ENCODE measurements at places on chromosomes 7 and 10.
A peak's percentile ranks its signal among the peaks of the same experiment; 100 is the strongest.

GRCh38 chr10:133161486-133162109, 1.6 kb downstream of the KNDC1 start:
- H3K27ac ChIP-seq, result no peak overlapping the region
- H3K4me1 ChIP-seq, result peaks cover 7% of the 10 kb centered on the region
- no peaks in the 10 kb centered on the region for H3K36me3 ChIP-seq
- H3K27me3 ChIP-seq, result no peaks in the 10 kb centered on the region
- peak overlapping the region; percentile 48 for H3K4me3 ChIP-seq

DNA sequence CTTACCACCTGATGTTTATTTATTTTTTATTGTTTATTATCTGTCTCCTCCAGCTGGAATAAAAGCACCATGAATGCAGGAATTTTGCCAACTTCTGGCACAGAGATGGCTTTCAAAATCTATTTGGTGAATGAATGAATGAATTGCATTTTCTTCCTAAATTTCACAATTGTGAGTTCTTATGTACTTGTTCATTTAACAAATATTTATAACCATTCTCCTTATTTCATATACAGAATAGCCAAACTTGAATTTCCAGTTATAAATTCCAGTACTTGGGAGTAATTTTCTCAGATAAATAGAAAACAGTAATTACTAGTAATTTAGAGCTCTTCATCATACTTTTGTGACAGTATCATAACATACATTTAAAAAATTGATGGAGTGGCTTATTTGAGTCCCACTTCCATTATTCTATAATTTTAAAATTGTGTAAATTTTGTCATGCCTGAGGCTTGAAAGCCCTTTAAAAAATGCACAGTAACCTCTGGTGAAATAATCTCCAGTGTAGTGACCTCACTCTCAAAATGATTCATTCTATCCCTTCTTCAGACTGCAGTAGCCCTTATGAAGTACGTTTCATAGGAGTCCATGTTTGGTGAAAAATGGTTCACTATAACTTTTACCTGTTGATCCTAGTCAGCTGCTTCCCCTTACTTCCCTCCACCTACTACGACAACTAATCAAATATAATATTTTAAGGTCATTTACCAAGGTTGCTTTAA, 40.0 kb upstream of the SRI start:
- H3K4me1 ChIP-seq, result no peaks in the 10 kb centered on the region
- no peak overlapping the region for H3K4me3 ChIP-seq
- DNase-seq, result no peak
- no peaks in the 10 kb centered on the region for H3K36me3 ChIP-seq
- no peak overlapping the region for H3K27ac ChIP-seq

GRCh38 chr7:77788327-77788902, 9.8 kb downstream of the TMEM60 start:
- H3K27ac ChIP-seq, result no peak overlapping the region
- H3K4me1 ChIP-seq, result no peaks in the 10 kb centered on the region
- no peaks in the 10 kb centered on the region for H3K36me3 ChIP-seq
- no peak for DNase-seq
- H3K27me3 ChIP-seq, result no peaks in the 10 kb centered on the region

GRCh38 chr10:12834116-12834665, 167.3 kb downstream of the CCDC3 start:
- no peak overlapping the region for H3K27ac ChIP-seq
- H3K27me3 ChIP-seq, result no peaks in the 10 kb centered on the region
- no peak for DNase-seq
- H3K4me3 ChIP-seq, result no peak overlapping the region
- no peaks in the 10 kb centered on the region for H3K36me3 ChIP-seq

- H3K27ac ChIP-seq, result no peak overlapping the region
- H3K27me3 ChIP-seq, result no peaks in the 10 kb centered on the region
- H3K4me3 ChIP-seq, result no peak overlapping the region
- no peaks in the 10 kb centered on the region for H3K4me1 ChIP-seq
- no peak for DNase-seq
These were observed 183.4 kb downstream of the DNAJB6 start for GRCh38 chr7:157520249-157520648.

DNA sequence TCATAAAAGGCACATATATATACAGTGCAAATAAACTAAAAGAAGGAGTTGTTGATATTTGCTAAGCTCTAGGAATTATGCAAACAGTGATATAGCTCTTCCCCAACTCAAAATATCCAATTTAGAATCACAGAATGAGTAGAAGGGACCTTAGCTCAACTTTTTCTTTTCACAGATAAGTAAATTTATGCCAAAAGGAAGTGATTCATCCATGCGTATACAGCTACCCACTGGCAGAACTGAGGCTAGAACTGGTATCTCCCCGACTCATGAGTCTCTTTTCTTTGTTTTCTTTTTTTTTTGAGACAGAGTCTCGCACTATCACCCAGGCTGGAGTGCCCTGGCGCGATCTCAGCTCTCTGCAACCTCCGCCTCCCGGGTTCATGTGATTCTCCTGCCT, 54.2 kb upstream of the SVIL start:
- no peaks in the 10 kb centered on the region for H3K27me3 ChIP-seq
- H3K36me3 ChIP-seq, result no peaks in the 10 kb centered on the region
- no peak overlapping the region for H3K4me3 ChIP-seq
- DNase-seq, result no peak

DNA sequence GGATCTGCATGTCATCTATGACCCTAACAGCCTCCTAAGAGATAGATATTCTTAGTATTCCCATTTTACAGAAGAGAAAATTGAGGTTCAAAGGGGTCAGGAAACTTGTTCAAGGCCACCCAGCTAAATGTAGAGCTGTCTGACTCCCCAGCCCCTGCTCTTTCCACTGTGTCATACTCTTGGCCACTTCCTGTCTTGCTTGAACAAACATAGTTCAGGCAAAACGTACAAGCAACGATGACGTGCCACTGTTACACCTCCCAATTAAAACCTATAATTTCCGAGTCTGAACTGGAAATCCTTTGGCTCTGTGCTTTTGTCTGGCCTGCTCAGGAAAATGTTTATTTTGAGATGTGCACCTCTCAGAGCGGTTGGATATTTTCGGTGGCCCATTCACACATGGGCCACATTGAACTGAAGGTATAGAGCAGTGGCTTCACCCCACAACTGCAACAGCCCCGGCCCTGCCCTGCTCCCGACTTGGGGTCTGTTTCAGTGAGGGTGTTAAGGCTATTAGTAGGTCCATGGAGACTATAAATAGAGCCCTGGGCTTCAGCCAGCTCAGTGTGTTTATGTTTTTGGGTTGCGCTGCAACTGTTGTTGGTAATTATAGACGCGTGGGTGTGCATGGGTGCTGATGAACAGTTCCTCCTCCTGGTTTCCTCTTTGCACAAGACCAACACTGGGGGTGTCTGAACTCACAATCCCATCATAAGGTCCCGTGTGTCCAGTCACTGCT, 172.3 kb upstream of the ADO start:
- no peaks in the 10 kb centered on the region for H3K27me3 ChIP-seq
- no peak overlapping the region for H3K4me3 ChIP-seq
- DNase-seq, result no peak
- H3K27ac ChIP-seq, result no peak overlapping the region
- H3K4me1 ChIP-seq, result no peaks in the 10 kb centered on the region
- H3K36me3 ChIP-seq, result no peaks in the 10 kb centered on the region

DNA sequence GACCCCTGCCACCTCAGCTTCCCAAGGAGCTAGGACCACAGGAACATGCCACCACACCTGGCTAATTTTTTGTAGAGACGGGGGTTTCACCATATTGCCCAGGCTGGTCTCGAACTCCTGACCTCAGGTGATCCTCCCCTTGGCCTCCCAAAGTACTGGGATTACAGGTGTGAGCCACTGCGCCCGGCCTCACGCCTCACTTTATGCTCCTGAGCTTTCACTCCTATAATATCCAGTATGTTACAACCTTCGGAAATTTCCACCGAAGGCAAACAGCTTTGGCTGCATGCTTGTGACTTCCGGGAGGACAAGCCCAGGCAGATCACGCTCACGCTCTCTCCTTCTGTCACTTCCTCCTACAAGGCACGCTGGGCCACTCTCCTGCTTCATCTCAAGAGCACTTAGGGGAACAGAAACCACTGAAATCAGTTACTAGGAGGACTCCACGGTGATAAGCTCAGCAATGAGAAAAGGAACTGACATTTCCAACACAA, 4.4 kb upstream of the MAD1L1 start:
- no peaks in the 10 kb centered on the region for H3K4me1 ChIP-seq
- DNase-seq, result no peak
- no peak overlapping the region for H3K27ac ChIP-seq
- no peak overlapping the region for H3K4me3 ChIP-seq
- peaks cover 25% of the 10 kb centered on the region for H3K36me3 ChIP-seq
- no peaks in the 10 kb centered on the region for H3K27me3 ChIP-seq

GRCh38 chr10:95474228-95475002, 86.8 kb downstream of the SORBS1 start:
- peaks cover 9% of the 10 kb centered on the region for H3K4me1 ChIP-seq
- no peak for DNase-seq
- H3K36me3 ChIP-seq, result no peaks in the 10 kb centered on the region
- H3K27ac ChIP-seq, result no peak overlapping the region
- H3K4me3 ChIP-seq, result no peak overlapping the region

GRCh38 chr10:123213192-123213591, 59.0 kb downstream of the BUB3 start:
- no peak overlapping the region for H3K27ac ChIP-seq
- H3K4me1 ChIP-seq, result no peaks in the 10 kb centered on the region
- H3K36me3 ChIP-seq, result no peaks in the 10 kb centered on the region
- no peak for DNase-seq

DNA sequence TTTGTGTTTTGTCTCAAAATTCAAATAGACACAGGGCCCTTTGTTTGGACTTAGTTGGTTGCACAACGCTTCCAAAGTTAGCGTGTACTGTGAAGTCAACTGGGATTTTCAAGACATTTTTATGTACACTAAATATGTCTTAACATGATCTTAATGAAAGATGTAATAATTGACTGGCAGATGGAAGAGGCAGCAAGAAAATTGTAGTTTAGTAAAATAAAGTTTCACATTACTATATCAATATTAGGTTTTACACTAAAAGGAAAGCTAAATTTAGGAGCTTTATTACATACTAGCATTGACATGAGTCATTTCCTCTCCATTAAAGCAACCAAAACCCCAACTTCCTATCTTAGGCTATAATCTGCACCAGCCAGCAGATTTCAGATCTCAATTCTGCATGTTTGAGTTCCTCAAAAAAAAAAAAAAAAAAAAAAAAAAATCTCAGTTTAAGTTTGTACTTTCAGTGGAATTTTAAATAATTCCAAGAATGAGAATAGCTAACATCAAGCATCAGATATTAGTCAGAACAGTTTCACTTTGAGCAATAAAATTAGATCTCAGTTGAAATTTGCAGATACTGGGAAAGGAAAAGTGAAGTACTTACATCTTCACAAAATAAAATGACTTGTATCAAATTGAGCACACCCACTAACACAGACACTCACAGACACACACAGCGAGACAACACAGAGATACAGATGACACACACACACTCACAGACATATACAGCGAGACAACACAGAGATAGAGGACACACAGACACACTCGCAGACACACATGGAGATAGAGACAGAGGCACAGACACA, 346.6 kb upstream of the KLF6 start:
- DNase-seq, result no peak
- H3K36me3 ChIP-seq, result no peaks in the 10 kb centered on the region
- H3K27ac ChIP-seq, result no peak overlapping the region
- no peaks in the 10 kb centered on the region for H3K27me3 ChIP-seq
- no peak overlapping the region for H3K4me3 ChIP-seq
- no peaks in the 10 kb centered on the region for H3K4me1 ChIP-seq

- no peak overlapping the region for H3K4me3 ChIP-seq
- H3K36me3 ChIP-seq, result no peaks in the 10 kb centered on the region
- H3K27ac ChIP-seq, result no peak overlapping the region
- DNase-seq, result no peak
- H3K4me1 ChIP-seq, result no peaks in the 10 kb centered on the region
- H3K27me3 ChIP-seq, result no peaks in the 10 kb centered on the region
These were observed 71.9 kb upstream of the DIP2C start for GRCh38 chr10:761376-761775.

DNA sequence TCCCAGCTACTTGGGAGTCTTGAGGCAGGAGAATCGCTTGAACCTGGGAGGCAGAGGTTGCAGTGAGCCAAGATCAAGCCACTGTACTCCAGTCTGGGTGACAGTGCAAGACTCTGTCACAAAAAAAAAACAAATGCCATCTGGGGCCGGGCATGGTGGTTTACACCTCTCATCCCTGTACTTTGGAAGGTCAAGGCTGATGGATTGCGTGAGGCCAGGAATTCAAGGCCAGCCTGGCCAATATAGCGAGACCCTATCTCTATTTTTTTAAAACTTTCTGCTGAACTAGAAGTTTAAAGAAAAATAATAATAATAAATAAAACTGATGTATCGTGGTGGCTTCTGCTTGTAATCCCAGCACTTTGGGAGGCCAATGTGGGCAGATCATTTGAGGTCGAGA, 15.7 kb upstream of the RNF216 start:
- DNase-seq, result no peak
- no peak overlapping the region for H3K4me3 ChIP-seq
- no peaks in the 10 kb centered on the region for H3K4me1 ChIP-seq
- H3K36me3 ChIP-seq, result no peaks in the 10 kb centered on the region
- H3K27me3 ChIP-seq, result no peaks in the 10 kb centered on the region
- H3K27ac ChIP-seq, result no peak overlapping the region

- DNase-seq, result no peak
- H3K36me3 ChIP-seq, result no peaks in the 10 kb centered on the region
- H3K27me3 ChIP-seq, result no peaks in the 10 kb centered on the region
- no peaks in the 10 kb centered on the region for H3K4me1 ChIP-seq
- no peak overlapping the region for H3K4me3 ChIP-seq
- H3K27ac ChIP-seq, result no peak overlapping the region
These were observed 11.1 kb upstream of the INA start for GRCh38 chr10:103265717-103266329.

DNA sequence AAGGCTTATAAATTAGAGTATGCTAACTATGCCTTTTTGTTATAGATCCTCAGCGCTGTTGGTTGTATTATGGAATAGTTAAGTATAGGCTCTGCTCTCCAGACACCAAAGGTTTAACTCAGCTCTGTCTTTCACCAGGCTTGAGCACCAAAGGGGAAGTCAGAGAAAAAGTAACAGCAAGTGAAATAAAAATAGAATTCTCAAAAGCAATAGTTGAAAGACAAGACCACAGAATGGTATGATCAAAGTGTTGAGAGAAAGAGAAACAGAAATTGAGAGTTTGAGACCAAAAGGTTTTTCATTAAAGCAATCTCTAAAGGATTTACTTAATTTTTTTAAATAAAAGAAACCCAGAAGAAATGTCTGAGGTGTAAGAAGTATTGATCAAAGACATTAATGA, 529.8 kb upstream of the C7orf33 start:
- no peak overlapping the region for H3K4me3 ChIP-seq
- no peaks in the 10 kb centered on the region for H3K36me3 ChIP-seq
- H3K27me3 ChIP-seq, result no peaks in the 10 kb centered on the region
- H3K4me1 ChIP-seq, result peaks cover 2% of the 10 kb centered on the region

Data from iPS DF 6.9 (cell line).